Prostate gland (tissue), 2 donors: ENCODE measurements at places on chromosomes 4 and X. TPM values are rescaled to one million over a fixed set of nuclear protein-coding genes. Genes with fewer than 3 reads are reported as not detected.

Gene MAGEA2
- total RNA-seq, result not detected

Gene HTRA3
- total RNA-seq, result 18.9 TPM

DNA sequence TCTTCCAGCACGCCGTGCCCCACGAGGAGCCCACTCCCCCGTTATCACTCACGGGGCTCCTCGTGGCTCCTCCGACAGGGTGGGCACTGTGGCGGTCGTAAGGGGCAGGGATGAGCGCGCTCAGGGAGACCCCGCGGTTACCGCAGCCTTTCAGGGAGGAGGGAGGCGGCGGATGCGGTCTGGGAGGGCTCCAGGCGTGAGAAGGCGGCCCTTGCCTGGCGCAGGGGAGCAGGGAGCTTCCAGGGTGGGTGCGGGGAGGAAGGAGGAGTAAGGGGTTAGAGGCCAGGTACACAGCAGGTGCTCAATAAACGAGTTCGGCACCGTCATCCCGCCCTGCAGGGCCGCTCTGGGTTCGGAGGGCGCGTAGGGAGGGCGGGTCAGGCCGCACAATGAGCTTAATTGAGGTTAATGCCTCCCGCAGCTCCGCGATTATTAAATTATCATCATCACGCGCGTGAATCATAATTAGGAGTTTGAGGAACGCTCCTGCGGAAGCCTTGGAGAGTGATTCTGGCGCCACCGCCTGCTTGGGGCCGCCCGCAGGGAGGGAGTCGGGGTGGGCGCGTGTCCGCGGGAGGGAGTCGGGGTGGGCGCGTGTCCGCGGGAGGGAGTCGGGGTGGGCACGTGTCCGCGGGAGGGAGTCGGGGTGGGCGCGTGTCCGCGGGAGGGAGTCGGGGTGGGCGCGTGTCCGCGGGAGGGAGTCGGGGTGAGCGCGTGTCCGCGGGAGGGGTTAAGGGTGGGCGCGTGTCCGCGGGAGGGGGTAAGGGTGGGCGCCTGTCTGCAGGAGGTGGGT is 7.6 kb upstream of the NKX1-1 start:
- DNase-seq, result no peak

Gene SPINK2
- not detected for total RNA-seq

- no peak for DNase-seq
Measured at GRCh38 chr4:184790826-184791225, 34.9 kb downstream of the ACSL1 start.

DNA sequence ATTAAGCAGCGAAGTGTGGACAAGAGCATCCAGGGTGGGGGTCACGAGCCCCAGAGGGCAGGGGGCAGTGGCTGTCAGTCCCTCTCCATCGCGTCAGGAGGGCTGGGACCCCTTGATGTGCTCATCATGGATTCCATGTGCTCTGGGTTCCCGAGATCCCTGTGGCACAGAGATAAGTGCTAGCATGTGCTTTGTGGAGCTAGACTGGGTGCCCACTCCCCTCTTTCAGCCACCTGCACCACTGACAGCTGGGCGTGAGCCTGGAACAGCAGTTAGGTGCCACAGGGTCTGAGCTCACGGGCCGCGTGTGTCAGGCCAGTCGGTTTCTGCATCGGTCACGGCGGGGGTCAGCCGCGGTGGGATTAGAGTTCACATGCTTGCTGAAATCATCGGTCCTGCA is 24.3 kb downstream of the CPZ start:
- no peak for DNase-seq
